Sigmoid colon (tissue), 7 donors: ENCODE measurements at places on chromosomes 7 and 10. TPM values are rescaled to one million over a fixed set of nuclear protein-coding genes. Genes with fewer than 3 reads are reported as not detected.
A peak's percentile ranks its signal among the peaks of the same experiment; 100 is the strongest.

GRCh38 chr7:50211130-50212015 lies 93.1 kb upstream of the IKZF1 start:
- H3K4me3 ChIP-seq = no peak overlapping the region
- H3K27me3 ChIP-seq = no peaks in the 10 kb centered on the region
- no peak overlapping the region for H3K27ac ChIP-seq
- H3K36me3 ChIP-seq = no peaks in the 10 kb centered on the region
- no peaks in the 10 kb centered on the region for H3K4me1 ChIP-seq

DNA sequence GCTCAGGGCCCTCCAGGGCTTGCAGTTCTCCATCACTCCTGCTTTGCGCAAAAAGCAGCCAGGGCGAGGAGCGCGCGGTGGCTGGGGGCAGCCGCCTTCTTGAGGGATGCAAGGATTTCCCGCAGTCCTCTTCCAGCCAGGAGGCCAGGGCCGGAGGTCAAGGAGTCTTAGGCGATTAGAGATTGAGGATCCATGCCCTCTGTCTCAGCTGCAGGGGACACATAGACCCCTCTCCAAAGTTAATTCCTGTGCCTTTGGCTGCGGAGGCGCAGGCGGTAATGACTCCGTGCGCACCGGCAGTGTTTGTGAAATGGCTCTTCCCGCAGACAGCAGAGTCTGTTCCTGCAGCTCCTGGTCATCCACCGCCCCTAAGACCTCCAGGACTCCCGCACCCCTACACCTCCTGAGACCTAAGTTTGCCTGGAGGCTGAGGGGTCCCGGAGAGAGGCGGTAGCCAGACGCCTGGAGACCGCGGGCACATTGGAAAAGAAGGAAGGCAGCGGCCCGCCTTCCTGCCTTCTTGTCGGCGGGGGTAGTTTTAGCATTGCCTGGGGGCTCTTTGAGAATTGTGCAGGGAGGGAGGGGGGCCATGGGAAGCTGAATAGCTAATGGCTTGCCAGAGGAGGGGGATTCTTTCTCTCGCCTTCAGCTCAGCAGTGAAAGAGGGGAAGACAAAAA lies 3.3 kb upstream of the NEUROG3 start:
- no peak overlapping the region for H3K4me3 ChIP-seq
- peaks cover 92% of the 10 kb centered on the region for H3K27me3 ChIP-seq
- H3K36me3 ChIP-seq = no peaks in the 10 kb centered on the region
- no peak for DNase-seq
- no peak overlapping the region for H3K27ac ChIP-seq

GRCh38 chr7:7266257-7266881 lies 84.0 kb downstream of the C1GALT1 start:
- no peak for DNase-seq
- no peaks in the 10 kb centered on the region for H3K27me3 ChIP-seq
- H3K4me3 ChIP-seq = no peak overlapping the region
- no peaks in the 10 kb centered on the region for H3K36me3 ChIP-seq
- no peaks in the 10 kb centered on the region for H3K4me1 ChIP-seq

The TAS2R41 gene
- total RNA-seq = not detected

DNA sequence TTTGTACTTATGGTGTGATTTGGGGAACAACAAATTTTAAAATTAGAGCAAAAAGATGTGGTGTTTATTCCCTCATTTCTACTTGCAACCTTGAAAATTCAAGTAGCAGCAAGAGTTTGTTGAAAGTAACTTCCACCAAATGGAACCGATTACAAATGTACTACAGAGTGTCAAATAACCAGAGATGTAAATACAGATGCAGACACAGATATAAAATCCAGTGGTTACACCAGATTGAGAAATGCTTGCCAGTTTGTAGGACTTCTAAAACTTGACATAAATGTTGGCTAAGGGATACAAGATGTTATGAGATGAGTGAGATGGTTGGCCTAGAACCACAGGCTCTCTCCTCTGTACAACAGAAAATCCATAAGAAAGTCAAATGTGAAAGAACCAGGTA lies 162.1 kb downstream of the DIP2C start:
- H3K4me1 ChIP-seq = peaks cover 45% of the 10 kb centered on the region
- H3K36me3 ChIP-seq = no peaks in the 10 kb centered on the region
- DNase-seq = no peak
- H3K4me3 ChIP-seq = no peak overlapping the region
- H3K27ac ChIP-seq = no peak overlapping the region
- H3K27me3 ChIP-seq = no peaks in the 10 kb centered on the region

DNA sequence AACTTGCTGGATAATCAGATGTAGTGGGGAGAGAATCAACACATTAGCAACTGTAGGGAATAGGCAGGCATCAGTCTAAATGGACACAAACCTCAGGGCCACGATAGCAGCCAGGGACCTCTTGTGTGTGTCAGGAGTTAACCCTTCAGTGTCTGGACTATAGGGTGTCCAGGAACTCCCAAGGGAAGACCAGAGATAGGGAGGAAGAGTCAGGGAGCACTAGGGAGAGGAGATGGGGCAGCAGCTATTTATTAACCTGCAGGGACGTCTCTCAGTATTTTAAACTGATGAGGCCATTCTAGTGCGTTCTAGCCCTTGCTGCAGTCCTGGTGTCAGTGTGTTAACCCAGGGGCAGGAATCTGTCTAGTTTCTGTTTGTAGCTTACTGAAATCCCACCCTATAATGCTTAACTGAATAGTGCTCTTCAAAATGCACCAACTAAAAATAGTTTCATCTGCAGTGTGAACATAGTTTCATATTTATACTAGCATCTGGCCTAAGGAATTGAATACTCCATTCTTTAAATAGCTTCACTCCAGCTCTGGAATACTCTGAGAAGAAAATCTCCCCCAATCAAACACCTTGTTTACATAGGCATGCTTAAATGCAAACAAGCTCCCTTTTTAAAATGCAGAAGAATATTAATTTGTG lies 62.7 kb downstream of the ARID5B start:
- H3K27ac ChIP-seq = peak overlapping the region; percentile 66
- H3K4me1 ChIP-seq = peaks cover 19% of the 10 kb centered on the region
- H3K27me3 ChIP-seq = no peaks in the 10 kb centered on the region
- peak overlapping the region; percentile 28 for H3K4me3 ChIP-seq
- no peaks in the 10 kb centered on the region for H3K36me3 ChIP-seq

GRCh38 chr7:73681031-73681430 lies 2.2 kb downstream of the DNAJC30 start:
- no peaks in the 10 kb centered on the region for H3K36me3 ChIP-seq
- no peak overlapping the region for H3K27ac ChIP-seq
- peak overlapping the region; percentile 89 for H3K4me3 ChIP-seq
- DNase-seq = no peak
- H3K27me3 ChIP-seq = no peaks in the 10 kb centered on the region
- no peaks in the 10 kb centered on the region for H3K4me1 ChIP-seq

- no peak overlapping the region for H3K4me3 ChIP-seq
- no peaks in the 10 kb centered on the region for H3K36me3 ChIP-seq
- DNase-seq = no peak
- H3K27me3 ChIP-seq = no peaks in the 10 kb centered on the region
These were observed 38.8 kb downstream of the FIGNL1 start for GRCh38 chr7:50411332-50411731.

GRCh38 chr7:14579971-14580370 lies 322.6 kb downstream of the DGKB start:
- no peak overlapping the region for H3K27ac ChIP-seq
- DNase-seq = no peak
- no peaks in the 10 kb centered on the region for H3K27me3 ChIP-seq
- no peaks in the 10 kb centered on the region for H3K4me1 ChIP-seq

GRCh38 chr7:1677206-1678080 lies 7.4 kb downstream of the ELFN1 start:
- no peaks in the 10 kb centered on the region for H3K36me3 ChIP-seq
- peaks cover 3% of the 10 kb centered on the region for H3K27me3 ChIP-seq
- no peaks in the 10 kb centered on the region for H3K4me1 ChIP-seq
- H3K27ac ChIP-seq = no peak overlapping the region

- H3K27me3 ChIP-seq = no peaks in the 10 kb centered on the region
- H3K36me3 ChIP-seq = no peaks in the 10 kb centered on the region
- H3K4me3 ChIP-seq = peak within 1 kb of the TSS; percentile 80
- peaks cover 80% of the 10 kb centered on the region for H3K4me1 ChIP-seq
- DNase-seq = peak; percentile 93
These were observed at the start of gene MARVELD1 for GRCh38 chr10:97713339-97713825. Gene MARVELD1, plus strand, starts transcription at chr10:97713730. Its CDS starts 147 bp downstream, at chr10:97713877.

GRCh38 chr7:96320442-96320841 lies 1.5 kb downstream of the SLC25A13 start:
- peak overlapping the region; percentile 62 for H3K4me3 ChIP-seq
- no peaks in the 10 kb centered on the region for H3K27me3 ChIP-seq
- H3K36me3 ChIP-seq = no peaks in the 10 kb centered on the region
- peak overlapping the region; percentile 85 for H3K27ac ChIP-seq
- peaks cover 23% of the 10 kb centered on the region for H3K4me1 ChIP-seq
- no peak for DNase-seq

The PBLD gene
- total RNA-seq = 4.6 TPM

GRCh38 chr10:113093188-113094113 lies 143.4 kb downstream of the TCF7L2 start:
- H3K36me3 ChIP-seq = no peaks in the 10 kb centered on the region
- H3K27ac ChIP-seq = no peak overlapping the region
- H3K4me1 ChIP-seq = peaks cover 50% of the 10 kb centered on the region
- no peak for DNase-seq
- H3K27me3 ChIP-seq = no peaks in the 10 kb centered on the region

The EGFR gene
- 61.5 TPM for total RNA-seq

The CALML5 gene
- total RNA-seq = not detected

GRCh38 chr7:1559626-1560590 lies 3.9 kb upstream of the TMEM184A start:
- H3K27me3 ChIP-seq = no peaks in the 10 kb centered on the region
- no peak overlapping the region for H3K27ac ChIP-seq
- no peak overlapping the region for H3K4me3 ChIP-seq
- no peaks in the 10 kb centered on the region for H3K36me3 ChIP-seq
- H3K4me1 ChIP-seq = peaks cover 10% of the 10 kb centered on the region
- no peak for DNase-seq

DNA sequence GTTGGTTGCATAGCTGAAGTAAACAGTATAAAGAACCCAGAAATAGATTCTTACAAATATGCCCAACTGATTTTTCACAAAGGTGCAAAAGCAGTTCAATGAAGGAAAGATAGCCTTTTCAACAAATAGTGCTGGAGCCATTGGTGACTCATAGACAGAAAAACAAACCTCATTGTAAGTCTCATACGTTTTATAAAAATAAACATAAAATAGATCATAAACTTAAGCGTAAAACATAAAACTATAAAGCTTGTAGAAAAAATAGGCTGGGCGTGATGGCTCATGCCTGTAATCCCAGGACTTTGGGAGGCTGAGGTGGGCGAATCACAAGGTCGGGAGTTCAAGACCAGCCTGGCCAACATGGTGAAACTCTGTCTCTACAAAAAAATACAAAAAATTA lies 318.8 kb upstream of the IGFBP3 start:
- H3K36me3 ChIP-seq = no peaks in the 10 kb centered on the region
- no peak for DNase-seq
- no peaks in the 10 kb centered on the region for H3K4me1 ChIP-seq
- no peak overlapping the region for H3K27ac ChIP-seq
- no peak overlapping the region for H3K4me3 ChIP-seq

GRCh38 chr7:40720416-40720815 lies 585.6 kb downstream of the SUGCT start:
- no peak for DNase-seq
- H3K36me3 ChIP-seq = no peaks in the 10 kb centered on the region
- H3K4me1 ChIP-seq = no peaks in the 10 kb centered on the region

DNA sequence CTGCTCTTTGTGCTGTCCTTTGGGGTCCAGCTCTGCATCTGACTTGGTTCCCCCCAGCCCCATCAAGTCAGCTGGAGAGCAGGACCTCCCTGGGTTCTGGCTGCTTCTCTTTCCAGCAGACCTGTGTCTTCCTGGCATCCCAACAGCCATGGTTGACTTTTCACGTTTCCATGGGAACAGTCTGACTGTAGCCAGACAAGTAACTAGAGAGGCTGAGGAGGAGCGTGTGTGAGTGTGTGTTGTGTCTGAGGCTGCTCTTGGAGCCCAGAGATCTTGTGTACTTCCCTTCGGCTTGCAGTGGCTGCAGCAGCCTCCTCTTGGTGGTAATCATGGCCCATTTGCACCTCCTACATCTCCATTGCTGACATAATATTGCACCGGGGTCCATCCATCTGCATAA lies 332.0 kb downstream of the RPS24 start:
- H3K27me3 ChIP-seq = no peaks in the 10 kb centered on the region
- peaks cover 31% of the 10 kb centered on the region for H3K4me1 ChIP-seq
- DNase-seq = no peak
- H3K4me3 ChIP-seq = no peak overlapping the region
- H3K27ac ChIP-seq = no peak overlapping the region
- no peaks in the 10 kb centered on the region for H3K36me3 ChIP-seq

- no peaks in the 10 kb centered on the region for H3K4me1 ChIP-seq
- H3K36me3 ChIP-seq = no peaks in the 10 kb centered on the region
- no peaks in the 10 kb centered on the region for H3K27me3 ChIP-seq
- peak; percentile 21 for DNase-seq
These were observed 237.5 kb upstream of the PPP2R2D start for GRCh38 chr10:131663351-131663750.

GRCh38 chr7:50645186-50645585 lies 80.0 kb upstream of the DDC start:
- peaks cover 11% of the 10 kb centered on the region for H3K4me1 ChIP-seq
- no peak overlapping the region for H3K27ac ChIP-seq
- no peaks in the 10 kb centered on the region for H3K27me3 ChIP-seq
- no peak for DNase-seq

The AKR1D1 gene
- total RNA-seq = not detected

DNA sequence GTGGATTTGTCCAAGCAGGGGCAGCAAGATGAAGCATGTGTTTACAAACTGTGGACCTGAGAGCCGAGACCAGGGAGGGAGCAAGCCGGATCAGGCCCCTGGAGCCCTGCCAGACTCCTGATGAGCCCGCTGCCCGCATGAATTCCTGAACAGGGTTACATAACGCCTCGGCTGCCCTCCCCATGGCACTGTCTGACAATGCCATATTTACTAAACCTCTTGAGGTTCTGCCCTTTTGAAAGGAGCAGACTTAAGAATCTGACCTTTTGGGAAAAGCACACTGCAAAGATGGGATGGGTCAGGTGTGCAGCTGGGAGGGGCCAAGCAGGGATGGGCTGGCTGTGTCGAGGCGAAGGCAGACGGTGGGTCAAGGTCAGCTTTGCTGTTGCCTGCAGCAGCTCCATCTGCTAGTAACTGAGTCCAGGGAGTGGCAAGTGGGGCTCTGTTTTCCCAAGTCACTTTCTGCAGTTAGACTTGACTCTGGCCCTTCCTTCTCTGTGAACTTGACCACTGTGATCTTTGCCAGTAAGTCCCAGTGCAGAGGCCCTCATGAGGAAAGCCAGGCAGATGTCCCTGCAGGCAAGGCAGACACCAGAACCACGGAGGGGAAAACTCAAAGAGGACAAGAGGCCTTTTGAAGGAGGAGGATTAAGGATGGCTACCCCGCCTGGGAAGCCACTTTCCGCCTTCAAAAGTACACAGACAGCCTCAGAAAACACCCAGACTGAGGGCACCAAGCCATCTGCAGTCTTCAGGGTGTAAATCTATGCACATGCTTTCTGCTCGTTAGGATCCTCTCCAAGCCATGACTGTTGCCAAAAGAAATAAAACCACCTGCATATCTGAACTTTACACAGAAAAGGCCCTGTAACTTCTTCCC lies 175.8 kb downstream of the TNS3 start:
- H3K27me3 ChIP-seq = no peaks in the 10 kb centered on the region
- peak overlapping the region; percentile 87 for H3K27ac ChIP-seq
- DNase-seq = peak; percentile 88
- H3K4me3 ChIP-seq = no peak overlapping the region
- H3K4me1 ChIP-seq = no peaks in the 10 kb centered on the region

The ANKRD2 gene
- total RNA-seq = 0.49 TPM

GRCh38 chr10:116521424-116522290 lies 24.1 kb upstream of the PNLIP start:
- no peak for DNase-seq
- H3K4me3 ChIP-seq = no peak overlapping the region
- no peak overlapping the region for H3K27ac ChIP-seq
- no peaks in the 10 kb centered on the region for H3K27me3 ChIP-seq
